ENCODE measurements at places on chromosomes 12 and 14.
A peak's percentile ranks its signal among the peaks of the same experiment; 100 is the strongest.

- DNase-seq = no peak
Measured at GRCh38 chr14:31966896-31967668, 110.0 kb upstream of the ARHGAP5 start.

GRCh38 chr12:11174022-11174421, 3.0 kb downstream of the SMIM10L1 start:
- no peak for DNase-seq

DNA sequence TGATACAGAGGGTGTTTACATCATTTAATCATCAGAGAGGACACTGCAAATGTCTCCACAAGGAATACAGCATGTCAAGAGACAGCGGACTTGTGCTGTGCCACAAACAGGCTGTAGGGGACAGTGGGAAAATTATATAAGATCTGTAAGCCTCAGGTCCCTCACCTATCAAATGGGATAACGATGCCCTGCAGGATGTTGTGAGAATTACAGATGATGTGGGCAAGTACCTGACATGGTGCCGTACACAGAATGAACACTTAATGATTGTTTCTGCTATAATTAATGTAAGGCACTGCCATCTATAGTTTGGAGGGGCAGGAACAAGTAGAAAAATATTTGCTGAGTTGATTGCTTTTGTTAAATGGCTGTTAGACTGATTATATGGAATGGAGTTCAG, 81.9 kb upstream of the GTF2A1 start:
- peak; percentile 2 for DNase-seq

DNA sequence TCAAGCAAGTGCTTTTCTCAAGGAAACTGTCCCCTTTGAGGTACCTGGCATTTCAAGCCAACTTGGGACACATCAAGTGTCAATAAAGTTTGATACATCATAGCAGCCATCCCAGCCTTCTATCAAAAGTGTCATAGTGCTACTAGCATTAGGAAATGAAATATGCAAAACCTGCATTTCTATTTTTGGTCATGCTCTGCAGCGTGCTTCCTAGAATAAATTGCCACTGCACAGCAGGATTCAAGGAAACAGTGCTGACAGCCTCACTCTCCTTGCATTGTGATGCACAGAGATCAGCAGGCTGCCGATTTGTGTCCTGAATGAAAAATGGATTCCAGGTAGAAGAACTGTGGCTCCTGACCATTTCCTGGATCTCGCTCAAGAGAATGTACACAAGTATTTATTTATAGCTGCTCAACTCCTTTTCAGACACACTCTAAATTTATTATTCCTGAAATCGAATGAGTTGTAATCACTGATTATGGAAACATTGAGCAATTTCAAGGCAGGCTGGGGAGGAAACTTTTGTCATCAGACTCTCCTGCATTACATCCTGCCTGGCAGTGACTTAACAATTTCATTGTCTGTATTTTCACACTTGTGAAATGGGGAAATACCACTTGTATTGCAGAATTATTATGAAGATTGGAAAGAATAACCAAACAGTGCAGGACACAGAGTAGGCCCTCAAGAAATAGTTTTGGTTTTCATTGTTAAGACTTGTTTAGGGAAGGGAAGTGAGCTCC, 120.9 kb downstream of the SLC38A6 start:
- no peak for DNase-seq

DNA sequence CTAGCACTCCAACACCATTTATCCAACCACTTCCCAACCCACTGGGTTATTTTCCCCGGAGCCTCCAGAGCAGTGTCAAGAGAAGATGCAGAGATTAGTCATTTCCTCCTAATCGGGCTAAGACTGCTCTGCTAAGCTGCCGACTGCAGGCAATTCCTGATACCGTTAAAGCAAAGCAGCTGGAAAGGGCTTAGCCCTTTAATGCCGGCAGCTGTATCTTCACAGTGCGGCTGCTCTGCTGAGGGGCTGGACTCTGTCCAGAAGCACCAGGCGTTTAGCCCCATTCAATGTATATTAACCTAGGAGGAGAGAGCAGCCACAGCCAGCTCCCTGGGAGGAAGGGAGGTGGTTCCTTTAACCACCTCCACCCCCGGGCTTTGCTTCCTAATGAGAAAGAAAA, 11.1 kb downstream of the AQP6 start:
- DNase-seq = no peak

All from stimulated activated CD4-positive, alpha-beta T cell treated with anti-CD3 and anti-CD28 coated beads, Interleukin-15, amount 100 ng/mL, for 24 hours (primary cell).